Stimulated activated CD4-positive, alpha-beta T cell treated with anti-CD3 and anti-CD28 coated beads, Interleukin-1b, Interleukin-23, amount 100 ng/mL, for 1 hour (primary cell): ENCODE measurements at places on chromosomes 12 and 14.

GRCh38 chr12:31324845-31325523 is 966 bp downstream of the SINHCAF start:
- no peak for DNase-seq

DNA sequence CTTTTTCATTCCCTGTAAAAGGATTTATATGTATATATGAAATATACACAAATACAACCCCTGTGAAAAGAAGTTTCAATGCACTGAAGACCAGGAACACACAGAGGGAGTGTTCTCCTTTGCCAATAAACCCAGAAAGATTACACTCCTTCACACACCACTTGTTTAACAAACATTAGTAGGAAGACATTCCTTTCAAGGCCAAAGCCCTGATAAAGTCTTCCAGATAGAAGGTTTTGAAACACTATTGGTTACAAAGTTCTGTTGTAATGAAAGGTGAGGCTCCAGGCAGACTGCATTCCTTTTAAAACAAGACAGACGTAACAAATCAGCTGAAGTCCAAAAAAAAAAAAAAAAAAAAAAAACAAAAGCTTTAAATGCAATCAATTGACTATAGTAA is 81.0 kb downstream of the PTPN21 start:
- no peak for DNase-seq

DNA sequence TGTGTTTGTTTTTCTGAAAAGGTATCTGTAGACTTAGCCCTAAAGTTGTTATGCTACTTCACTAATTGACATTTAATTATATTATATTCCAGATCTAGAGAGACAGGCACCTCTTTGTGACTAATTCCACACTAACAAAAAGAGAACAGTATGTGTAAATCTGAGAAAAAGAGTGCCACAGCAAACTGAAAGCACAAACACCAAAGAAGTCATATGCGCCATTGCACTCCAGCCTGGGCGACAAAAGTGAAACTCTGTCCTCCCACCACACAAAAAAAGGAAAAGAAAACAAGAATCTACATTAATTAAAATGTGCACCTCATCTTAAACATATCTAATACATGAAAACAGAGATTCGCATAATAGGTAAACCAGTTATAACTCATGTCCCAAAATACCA is 4.4 kb upstream of the CSRNP2 start:
- DNase-seq: no peak

GRCh38 chr14:63045234-63045611 is at the start of gene KCNH5:
KCNH5 (minus strand) TSS chr14:63045458; CDS start chr14:63045186, 272 bp downstream.
- no peak for DNase-seq

DNA sequence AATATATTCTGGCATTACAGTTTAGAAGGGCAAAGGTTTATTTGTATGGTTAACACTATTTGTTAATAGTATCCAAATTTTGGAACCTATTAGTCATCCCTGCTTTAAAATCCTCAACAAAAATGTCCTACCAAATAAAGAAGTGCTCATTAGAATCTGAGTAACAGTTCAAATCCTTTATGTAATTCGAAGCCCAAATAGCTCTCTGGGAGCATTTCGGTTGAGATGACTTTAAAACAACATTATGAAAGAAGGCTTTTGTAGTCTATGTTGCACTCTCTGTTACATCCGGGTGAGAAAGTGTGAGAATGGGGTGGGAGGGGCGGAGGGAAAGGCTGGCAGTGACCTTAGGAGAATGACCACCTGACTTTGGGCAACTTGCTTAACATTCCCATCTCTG is 59.7 kb downstream of the SLC38A1 start:
- no peak for DNase-seq

- DNase-seq: no peak
These were observed 146.1 kb downstream of the CHST11 start for GRCh38 chr12:104602896-104603295.

GRCh38 chr12:11693601-11694000 is 44.1 kb downstream of the ETV6 start:
- DNase-seq: no peak

DNA sequence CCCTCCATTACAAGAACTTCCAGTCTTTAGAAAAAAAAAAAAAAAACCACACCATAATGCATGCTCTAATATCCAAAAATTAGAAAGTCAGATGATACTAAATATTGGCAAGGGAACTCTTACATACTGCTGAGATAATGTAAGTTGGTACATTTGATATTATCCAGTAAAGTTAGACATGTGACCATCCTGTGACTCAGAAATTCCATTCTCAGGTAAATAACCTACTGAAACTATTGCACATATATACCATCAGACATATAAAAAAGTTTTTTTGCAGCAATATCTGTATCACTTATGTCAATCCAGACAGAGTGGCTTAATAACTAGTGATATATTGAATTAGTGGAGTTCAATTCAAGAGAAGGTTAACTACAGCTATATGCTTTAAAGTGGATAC is 63.5 kb downstream of the KITLG start:
- no peak for DNase-seq

DNA sequence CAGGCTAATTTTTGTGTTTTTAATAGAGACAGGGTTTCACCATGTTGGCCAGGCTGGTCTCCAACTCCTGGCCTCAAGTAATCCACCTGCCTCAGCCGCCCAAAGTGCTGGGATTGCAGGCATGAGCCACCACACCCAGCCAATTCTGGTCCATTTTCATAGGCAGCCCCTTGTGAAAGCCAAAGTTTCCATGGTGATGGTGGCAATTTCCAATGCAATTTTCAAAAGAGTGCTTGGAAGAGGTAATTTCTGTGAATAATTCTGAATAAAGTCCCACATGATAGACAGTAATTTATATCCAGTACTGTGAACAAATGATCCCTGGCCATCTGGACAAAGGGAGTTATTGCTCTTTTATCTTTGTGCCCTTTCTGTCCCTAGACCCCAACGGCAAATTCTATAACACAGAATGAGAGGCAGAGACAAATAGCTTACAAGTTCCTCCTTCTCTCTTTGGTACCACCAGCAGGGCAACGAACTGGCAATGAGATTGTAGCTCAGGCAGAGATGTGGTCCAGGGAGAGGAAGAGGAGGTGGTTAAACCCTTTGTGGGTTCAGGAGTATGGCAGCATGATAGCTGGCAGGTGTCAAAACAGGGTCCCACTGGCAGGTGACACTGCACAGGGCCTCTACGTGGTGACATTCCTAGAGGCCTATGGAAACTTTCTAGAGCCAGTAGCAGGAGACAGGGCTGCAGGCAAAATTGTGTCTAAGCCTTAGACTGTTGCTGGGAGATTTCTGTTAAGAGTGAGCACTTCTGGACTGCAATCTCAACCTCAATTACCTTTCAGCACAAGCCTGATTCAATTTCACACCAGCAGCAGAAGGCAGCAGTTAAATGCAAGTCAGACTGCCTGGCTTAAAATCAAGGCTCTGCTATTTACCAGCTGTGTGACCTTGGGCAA is 46.5 kb downstream of the NT5DC3 start:
- no peak for DNase-seq

DNA sequence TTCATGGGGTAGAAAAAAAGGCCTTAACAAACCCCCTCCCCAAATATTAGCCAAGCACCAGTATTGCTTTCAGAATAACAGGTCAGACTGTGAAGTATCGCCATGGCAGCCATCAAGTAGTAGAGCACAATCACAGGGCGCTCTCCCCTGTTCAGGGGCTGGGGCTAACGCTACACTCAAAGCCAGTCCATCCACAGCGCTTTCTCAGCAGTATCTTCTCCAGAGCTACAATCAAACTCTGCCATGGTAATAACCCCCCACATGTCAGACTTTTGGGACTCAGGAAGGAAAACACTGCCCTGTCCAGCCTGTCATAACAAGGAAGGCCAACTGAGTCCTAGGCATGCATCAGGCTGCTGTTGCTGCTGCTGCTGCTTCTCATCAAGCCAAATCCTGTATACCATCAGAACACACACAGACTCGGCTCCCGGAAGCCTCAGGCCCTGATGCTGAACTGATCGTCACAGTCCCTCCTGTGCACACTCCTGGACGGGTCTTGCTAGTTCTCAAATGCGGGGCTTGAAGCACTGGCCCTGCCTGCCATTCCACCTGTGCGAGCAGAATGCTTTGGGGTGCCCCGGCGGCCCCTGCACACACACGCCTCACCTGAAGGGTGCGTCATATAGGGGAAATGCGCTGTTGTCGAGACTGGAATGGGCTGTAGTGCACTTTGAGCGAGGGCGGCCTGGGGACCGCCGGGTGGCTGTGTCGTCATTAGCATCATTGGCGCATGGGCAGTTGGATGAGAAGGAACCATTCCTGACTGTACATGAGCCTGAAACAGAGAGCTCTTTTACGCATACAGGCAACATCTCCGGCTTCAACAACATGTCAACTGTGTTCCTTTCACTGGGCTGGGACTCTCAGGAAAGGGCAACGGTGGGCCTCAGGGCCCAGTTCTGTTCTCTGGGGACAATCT is 47.6 kb downstream of the SH2B3 start:
- no peak for DNase-seq

DNA sequence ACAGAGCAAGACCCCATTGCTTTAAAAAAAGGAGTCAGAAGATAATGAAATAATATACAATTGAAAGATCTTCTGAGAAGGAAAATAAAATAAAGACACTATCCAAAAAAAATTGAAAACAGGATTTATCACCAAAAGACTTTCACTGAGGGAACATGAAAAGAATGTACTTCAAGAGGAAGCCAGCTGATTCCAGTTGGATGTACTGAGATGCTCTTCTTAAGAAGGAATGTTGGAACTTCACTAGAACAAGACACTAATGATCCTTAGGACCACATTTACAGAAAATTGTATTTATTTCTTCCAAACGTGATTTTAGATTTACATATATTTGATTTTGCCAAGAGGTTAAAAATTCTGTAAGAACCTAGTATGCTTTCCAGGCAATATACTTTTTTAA is 65.6 kb upstream of the CNOT2 start:
- no peak for DNase-seq

DNA sequence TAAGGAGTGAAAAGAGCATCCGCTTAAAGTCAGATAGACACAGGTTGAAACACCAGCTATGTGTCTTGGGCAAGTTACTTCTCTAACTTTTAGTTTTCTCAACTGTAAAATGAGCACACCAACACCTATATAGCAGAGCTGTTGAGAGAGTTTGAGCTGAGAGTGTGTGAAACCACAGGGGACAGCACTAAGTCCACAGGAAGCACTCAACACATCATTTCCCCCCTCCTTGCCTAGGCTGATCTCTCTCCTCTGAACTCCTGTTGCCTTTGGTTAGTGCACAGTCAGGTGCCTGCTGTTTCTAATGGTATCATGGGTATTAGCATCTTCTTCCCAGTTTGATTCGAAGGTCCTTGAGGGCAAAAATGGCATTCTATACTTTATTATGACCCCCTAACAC is 176.7 kb downstream of the DPF3 start:
- no peak for DNase-seq

DNA sequence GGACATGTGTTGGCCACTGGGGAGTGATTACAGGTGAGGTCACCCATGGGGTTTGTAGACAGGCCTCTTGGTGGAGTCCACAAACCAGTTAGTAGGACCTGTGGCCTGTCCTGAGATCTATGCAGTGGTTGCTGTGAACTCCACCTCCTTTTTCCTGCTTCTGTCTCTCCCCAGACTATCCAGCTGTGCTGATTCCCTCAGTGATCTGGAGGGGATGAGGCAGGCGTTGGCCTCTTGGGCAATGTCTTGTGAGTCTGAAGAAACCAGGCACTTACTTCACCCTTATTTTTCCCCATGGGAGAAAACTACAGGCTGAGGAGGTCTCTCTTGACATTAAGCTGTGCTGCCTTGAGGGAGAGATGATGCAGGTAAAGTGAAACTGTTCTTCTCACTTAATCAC is 257.2 kb upstream of the PRICKLE1 start:
- DNase-seq: no peak

DNA sequence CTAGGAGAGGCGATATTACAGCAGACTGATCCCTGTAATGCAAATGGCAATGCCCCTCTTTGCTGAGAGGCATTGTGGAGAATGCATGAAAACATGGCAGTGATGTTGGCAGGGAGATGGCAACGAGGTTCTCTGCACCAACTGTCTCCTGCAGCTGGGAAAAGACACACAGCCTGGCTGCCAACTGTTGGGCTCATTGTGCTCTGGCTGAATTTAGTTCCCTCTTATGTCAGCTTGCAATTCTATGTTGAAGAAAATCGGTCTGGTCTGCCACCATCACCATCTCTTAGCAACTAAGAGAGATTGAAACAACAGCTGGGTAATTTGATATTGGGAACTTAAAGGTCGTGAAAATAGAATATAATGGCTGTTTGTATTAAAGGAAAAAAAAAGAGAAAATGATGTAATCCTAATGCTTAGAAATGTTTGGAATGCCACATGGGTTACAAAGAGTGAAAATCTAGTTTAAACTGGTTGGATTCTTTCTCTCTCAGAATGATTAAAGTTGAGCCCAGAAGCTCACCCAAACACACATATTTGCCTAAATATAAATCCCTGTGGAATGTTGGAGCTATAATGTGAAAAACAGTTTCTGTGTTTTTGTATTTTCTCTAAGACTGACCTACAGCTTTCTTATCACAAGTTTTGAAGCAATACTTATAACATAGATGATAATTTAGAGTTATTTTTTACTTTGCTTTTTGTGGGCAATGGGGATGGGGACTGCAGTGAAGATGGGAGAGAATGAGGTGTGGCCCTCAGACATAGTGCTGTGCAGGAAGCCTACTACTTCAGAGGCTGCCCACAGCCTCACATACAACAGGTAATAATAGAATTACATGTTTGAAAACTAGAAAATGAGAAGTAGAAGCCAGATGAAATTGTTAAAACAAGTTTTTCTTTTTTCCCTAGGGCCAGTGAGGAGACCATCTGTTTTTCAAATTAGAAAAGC is 143.7 kb downstream of the AKAP6 start:
- no peak for DNase-seq

DNA sequence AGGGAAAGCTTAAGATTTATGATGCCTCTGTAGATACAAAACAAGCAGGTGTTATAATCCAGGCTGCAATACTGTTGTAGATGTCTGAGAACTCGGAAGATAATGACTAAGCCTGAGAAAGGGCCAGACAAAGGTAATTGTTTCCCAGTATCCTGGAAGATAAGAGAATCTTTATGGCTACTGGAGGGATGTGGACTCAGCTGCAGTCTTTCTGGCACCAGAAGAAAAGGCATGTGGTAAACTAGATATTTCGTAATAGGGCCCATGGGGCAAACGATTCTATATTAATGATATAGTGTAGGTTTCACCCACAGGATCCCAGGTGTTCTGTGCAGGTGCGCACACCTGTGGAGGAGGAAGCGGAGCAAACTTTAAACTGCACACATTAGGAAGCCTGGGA is 9.2 kb upstream of the APOLD1 start:
- DNase-seq: no peak

GRCh38 chr14:65044596-65044959 is 57.7 kb downstream of the MAX start:
- DNase-seq: no peak

- DNase-seq: no peak
These were observed 732.5 kb downstream of the GALC start for GRCh38 chr14:87260460-87260859.
